Endothelial cell of umbilical vein (primary cell): ENCODE measurements at places on chromosomes 6 and 20. TPM values are rescaled to one million over a fixed set of nuclear protein-coding genes. Genes with fewer than 3 reads are reported as not detected.

DNA sequence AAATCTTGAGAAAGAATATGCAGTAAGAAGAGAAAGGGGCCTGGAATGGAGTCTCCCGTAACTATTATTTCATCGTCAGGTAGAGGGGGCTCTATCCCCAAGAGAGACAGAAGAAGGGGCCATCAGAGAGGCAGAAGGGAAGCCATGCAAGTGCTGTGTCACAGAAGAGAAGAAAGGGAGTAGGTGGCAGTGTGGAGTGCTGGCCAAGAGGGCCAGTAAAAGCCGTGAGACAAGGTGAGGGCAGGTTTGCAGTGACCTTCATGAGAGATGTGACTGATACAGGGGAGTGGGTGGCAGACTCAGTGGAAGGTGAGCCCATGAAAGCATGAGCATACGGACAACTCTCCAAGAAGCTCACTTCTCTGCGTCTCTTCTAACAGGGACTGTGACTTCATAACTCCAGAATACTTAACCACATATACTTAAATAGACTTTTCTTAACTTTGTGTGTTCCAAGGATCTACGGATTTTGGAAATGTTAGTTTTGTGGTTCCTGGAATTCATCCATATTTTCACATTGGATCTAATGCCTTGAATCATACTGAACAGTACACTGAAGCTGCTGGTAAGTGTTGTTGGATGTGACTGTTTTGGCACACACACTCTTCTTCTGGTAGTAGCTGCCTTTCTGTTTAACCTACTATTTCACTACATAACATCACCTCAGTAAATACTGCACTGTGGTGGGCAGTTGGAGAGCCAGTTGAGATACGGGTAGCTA lies 15.6 kb downstream of the PM20D2 start:
- no peaks in the 10 kb centered on the region for H3K4me1 ChIP-seq
- no peak for DNase-seq
- no peak overlapping the region for H3K27ac ChIP-seq
- H3K4me3 ChIP-seq = no peak overlapping the region

GRCh38 chr6:145813285-145814034 lies 1.1 kb downstream of the FBXO30 start:
- H3K27ac ChIP-seq = peak overlapping the region; percentile 83
- H3K27me3 ChIP-seq = no peaks in the 10 kb centered on the region
- peak overlapping the region; percentile 56 for H3K4me3 ChIP-seq
- peaks cover 28% of the 10 kb centered on the region for H3K4me1 ChIP-seq
- peak; percentile 80 for DNase-seq

DNA sequence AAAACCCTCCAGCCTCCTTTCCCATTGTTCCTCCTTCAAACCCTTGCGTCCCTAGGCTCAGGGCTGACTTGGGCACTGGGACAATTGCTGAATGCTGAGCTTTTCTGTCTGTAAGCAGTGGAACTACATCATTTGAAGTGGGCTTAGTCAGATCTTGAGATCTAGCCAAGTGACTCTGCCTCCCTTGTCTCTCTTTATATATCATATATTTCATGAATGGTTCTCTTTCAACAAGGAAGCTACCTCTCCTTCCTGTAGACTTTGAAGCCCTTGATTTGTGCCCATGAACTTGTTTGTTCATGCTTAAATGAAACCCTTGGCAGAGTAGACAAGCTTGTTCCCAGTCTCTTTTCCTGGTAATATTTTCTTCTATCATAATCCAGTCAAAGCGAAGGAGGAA lies 60.0 kb upstream of the KIF13A start:
- no peak overlapping the region for H3K27ac ChIP-seq
- H3K4me3 ChIP-seq = no peak overlapping the region
- H3K4me1 ChIP-seq = peaks cover 3% of the 10 kb centered on the region
- no peaks in the 10 kb centered on the region for H3K36me3 ChIP-seq
- DNase-seq = no peak
- no peaks in the 10 kb centered on the region for H3K27me3 ChIP-seq

- H3K36me3 ChIP-seq = no peaks in the 10 kb centered on the region
- no peak for DNase-seq
- H3K4me1 ChIP-seq = no peaks in the 10 kb centered on the region
- no peak overlapping the region for H3K27ac ChIP-seq
- H3K27me3 ChIP-seq = no peaks in the 10 kb centered on the region
- no peak overlapping the region for H3K4me3 ChIP-seq
These were observed 15.8 kb downstream of the CAGE1 start for GRCh38 chr6:7373739-7374138.

DNA sequence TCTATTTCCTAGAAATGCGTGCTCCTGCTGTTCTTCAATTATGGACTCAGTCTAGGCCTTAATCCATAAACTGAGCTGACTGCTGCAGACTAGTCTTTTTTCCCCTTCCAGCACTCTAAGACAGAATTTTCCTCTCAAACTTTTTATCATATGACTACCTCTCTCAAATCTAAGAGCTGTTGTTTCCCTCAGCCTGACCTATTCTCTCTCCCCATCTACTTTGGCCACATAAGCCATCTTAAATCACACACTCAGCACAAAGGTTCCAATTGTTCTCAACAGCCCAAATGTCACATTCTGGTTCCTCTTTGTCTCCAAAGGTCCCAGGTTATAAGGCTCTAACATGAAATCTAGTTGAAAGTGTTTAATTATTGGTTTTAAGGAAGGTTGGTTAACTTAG lies 85.2 kb downstream of the PRSS35 start:
- no peak overlapping the region for H3K4me3 ChIP-seq
- H3K36me3 ChIP-seq = no peaks in the 10 kb centered on the region
- no peaks in the 10 kb centered on the region for H3K27me3 ChIP-seq
- no peak for DNase-seq
- no peak overlapping the region for H3K27ac ChIP-seq

Gene TRIM38
- 13.2 and 13.7 TPM in 2 replicates for total RNA-seq
